ENCODE measurements at places on chromosomes 3 and 15.

GRCh38 chr15:25894371-25894902 lies 31.3 kb upstream of the ATP10A start:
- no peak for DNase-seq

DNA sequence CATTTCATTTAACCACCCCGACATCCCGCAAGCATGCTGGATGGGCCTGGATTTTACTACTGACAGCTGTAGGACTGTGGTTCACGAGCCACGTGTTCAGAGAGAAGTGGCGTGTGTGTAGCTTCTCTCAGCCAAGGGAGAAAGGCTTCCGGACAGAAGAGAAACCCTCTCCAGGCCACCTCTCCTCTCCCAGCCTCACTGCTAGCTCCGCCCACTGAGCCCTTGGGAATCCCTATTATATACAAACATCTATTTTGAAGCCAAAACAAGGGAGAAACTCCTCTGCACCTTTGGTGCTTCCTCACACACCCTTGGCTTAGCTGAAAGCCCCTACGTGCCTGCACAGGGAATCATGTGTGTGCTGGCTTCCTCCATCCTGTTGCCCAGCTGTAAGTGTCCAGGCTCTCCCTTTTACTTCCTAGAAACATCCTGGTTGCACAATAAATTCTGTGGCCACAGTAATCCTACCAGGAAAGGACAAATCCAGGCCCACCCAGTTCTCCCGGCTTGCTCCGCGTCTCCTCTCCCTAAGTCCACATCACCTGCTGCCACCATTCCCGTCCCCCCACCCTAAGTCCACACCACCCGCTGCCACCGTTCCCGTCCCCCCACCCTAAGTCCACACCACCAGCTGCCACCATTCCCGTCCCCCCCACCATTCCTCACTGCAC lies 30.5 kb downstream of the PCSK6 start:
- no peak for DNase-seq

- peak; percentile 62 for DNase-seq
Measured at GRCh38 chr15:52021128-52021671, 2.2 kb downstream of the MAPK6 start.

- no peak for DNase-seq
Measured at GRCh38 chr3:103787879-103788278, 1353.1 kb downstream of the ZPLD1 start.

- no peak for DNase-seq
Measured at GRCh38 chr3:126528419-126528799, 4.5 kb downstream of the CHST13 start.

DNA sequence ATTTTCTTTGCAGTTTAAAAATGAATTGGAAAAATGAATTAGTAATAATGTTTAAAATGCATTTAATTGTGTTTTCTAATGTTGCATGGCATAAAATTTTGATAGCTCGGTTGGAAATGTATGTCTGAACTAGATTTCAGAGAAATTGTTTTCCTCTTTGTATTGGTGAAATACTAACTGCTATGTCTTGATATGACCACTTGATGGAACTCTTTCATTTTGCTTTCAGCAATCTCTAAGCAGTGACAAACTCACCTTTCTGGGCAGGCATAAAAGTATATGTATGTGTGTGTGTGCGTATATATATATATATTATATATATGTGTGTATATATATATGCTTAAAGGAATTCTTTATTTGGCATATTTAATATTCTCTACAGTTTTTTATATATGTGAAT lies 239.3 kb upstream of the ZNF717 start:
- DNase-seq, result no peak

GRCh38 chr3:58042947-58043707 lies 34.9 kb downstream of the FLNB start:
- no peak for DNase-seq

GRCh38 chr15:36484038-36484778 lies 95.2 kb upstream of the CDIN1 start:
- DNase-seq, result no peak
